ENCODE measurements at places on chromosomes 13 and 19. TPM values are rescaled to one million over a fixed set of nuclear protein-coding genes. Genes with fewer than 3 reads are reported as not detected.
A peak's percentile ranks its signal among the peaks of the same experiment; 100 is the strongest.

GRCh38 chr19:31349160-31349881 is at the start of gene TSHZ3:
Gene TSHZ3 (minus strand): TSS chr19:31349436. CDS start chr19:31349219, 217 bp downstream.
- DNase-seq: peak; percentile 86

- no peak for DNase-seq
Observed at GRCh38 chr13:25345576-25345975, 26.2 kb upstream of the ATP8A2 start.

DNA sequence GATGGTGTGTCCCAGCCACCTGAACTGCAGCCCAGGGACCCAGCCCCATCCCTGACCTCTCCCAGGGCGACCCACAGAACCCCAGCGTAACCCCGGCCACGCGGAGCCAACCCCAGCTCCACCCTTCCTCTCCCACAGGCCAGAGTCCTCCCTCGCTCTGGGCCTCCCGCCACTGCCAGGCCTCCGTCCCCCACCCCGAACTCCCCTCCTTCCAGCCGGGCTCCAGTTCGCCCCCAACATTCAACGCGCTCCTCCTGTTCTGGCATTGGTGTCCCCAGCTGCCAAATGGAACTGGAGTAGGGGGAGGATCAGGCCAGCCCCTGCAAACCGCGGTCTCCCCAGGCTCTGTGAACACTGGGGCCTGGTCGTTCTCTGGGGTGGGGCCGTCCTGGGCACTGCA is 7.4 kb downstream of the LINGO3 start:
- no peak for DNase-seq

- no peak for DNase-seq
Observed at GRCh38 chr19:36527341-36527740, 730 bp downstream of the ZNF260 start.

GRCh38 chr13:66577358-66577757 is 652.8 kb downstream of the PCDH9 start:
- no peak for DNase-seq

- DNase-seq: no peak
Observed at GRCh38 chr19:3433313-3433712, 47.0 kb downstream of the SMIM24 start.

Gene SIGLEC11
- not detected for total RNA-seq

Gene MAB21L1
- total RNA-seq: 0.45 TPM
